GM18507 (cell line): ENCODE measurements at places on chromosomes 3 and 15.

DNA sequence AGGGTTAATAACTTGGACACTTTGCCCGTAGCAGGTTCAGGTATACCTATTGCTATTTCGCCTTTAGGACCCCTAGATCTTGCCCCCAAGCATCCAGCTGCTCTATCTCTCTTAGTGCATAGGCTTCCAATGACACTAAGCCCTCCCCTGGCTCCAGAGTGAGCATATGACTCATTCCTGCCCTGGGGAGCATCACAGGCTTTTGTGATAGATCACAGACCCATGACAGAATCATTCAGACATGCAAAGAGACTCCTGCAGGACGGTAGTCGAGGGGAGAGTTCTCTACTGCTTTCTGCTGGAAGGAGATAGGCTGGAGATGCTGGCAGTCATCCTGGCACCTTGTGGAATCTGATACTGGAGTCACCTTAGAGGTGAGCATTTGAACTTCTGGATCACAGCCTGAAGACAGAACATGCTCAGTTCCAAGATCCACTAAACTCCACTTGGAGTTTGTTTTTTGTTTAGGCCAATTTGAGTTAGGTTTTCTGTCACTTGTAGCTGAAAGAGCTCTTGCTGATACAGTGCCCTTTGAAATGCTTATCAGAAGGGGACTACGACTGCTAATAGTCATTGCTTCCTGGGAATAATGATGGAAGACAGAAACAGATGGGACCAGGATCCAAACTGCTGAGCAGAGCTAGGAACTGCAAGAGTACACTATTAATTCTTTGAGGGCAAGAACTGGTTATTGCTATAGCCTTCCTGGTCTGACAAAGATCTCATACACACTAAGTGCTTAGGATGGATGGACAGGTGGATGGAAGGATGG lies 11.0 kb downstream of the LYSMD2 start:
- DNase-seq, result no peak

DNA sequence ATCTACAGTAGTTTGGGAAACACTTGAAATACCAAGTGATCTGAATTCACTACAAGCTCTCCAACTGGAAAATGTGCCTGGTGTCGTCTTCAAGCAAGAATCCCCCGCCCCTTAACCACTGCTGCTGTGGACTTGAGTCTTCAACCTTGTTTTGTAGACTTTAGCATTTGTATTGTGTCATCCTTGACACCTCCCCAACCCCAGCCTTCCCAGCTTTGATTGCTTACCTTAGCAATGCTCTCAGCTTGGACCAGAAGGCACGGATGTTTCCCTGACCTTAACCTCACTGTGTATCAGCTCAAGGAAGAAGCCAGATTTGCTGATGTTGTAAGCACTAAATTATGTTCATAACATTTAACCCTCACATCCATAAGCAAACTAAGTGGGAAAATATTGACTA lies 146.4 kb downstream of the IGF1R start:
- DNase-seq, result no peak

DNA sequence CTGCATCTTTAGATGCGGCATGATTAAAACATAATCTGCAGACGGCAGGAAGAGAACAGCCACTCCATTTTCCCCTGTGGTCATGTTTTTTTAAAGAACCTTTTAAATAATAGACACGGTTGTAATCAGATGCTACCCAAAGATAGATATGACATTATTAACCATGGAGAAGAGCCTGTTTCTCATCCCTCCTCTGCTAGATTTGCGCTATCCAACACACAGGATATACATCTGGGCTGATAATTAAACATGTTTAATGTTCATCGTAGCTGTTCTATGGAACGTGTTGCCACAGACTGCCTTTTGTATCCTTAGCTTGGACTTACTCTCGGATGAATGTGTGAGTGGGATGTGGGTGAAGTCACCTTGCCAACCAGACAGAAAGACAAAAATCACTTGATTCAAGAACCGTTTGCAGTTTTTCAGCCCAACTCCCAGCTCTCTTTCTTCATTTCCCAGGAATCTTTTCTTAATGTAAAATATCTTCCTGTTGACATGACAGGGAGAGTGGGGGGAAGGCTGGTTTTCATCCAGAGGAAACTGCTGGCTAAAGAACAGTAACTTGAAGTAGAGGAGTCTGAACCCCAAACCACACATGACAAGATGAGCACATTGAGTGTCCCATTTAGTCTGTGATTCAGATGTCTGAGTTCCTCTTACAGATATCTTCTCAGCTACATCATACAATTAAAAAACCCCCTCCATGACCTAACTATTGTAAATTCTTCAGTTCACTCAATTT lies 118.6 kb upstream of the PRICKLE2 start:
- DNase-seq, result no peak

- no peak for DNase-seq
Observed at GRCh38 chr15:63856711-63857460, 23.1 kb upstream of the HERC1 start.

- no peak for DNase-seq
Observed at GRCh38 chr15:38846346-38846745, 281.7 kb upstream of the RASGRP1 start.

DNA sequence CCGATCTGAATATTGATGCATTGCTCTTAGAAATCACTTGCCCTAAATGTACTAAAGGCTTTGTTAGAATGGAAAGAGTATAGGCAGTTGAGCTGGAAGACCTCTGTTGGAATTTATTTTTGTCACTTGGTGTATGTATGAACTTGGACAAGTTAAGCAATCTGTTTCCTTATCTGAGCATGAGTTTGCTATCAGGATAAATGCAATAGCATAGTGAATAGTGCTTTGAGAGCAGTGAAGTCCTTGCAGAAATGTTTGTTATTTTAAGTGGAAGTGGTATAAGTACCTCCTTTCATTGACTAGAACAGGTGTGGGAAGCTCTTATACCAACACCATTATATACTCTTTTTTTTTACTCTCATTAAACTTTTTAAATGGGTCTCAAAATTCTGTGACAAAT lies 146.4 kb upstream of the ONECUT1 start:
- DNase-seq, result no peak

DNA sequence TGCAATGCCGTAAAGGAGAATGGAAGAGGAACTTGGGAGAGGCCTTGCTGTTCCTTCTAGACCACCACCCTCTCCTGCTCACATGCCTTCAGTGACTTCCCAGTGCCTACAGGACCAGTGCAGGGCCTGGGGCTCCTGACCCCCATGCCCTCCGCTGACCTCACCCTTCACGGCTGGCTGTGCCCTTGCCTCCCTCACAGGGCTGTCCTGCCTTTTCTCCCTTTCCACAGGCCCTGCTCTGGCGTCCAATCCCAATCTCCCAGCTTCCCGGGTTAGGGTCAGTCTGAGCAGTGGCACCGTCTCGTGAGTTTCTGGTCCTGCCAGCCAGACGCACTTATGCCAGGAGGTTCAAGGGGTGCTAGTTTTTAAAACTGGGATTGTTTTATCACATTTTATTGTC lies 110.4 kb downstream of the WNT7A start:
- DNase-seq, result no peak

- no peak for DNase-seq
Observed at GRCh38 chr15:41559239-41559782, 299 bp downstream of the TYRO3 start.

DNA sequence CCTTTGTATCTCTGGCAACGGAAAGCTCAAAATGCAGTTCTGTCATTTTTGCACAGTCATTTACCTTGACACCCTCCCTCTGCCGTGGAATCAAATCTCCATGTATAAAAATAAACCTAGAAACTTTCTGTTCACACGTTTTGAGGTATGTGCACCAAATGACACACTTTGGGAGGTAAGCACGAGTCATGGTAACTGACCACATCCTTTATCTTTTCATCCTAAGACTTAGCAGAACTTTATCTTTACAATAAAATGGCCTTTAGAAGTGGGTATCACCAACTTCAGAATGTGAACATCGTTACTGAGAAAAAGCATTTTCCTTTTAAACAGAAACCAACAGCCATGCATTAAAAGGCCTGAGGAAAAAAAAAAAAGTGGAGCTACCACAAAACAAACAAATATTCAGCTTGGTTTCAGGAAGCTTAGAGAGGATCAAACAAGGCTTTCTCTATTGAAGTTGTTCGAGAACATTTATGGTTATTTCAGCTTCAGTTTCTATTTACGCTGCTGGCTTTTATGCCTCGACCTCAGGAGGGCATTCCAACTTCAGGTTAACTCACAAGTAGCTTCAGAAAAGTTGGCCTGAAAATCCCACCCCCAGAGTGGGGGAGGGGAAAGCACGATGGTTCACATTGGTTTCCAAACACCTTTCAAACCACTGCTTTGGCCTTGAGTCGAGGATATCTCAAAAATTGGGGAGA lies 171.1 kb upstream of the ICE2 start:
- DNase-seq, result peak; percentile 38

- peak; percentile 43 for DNase-seq
Observed at GRCh38 chr3:56758539-56758981, 43.2 kb downstream of the ARHGEF3 start.

DNA sequence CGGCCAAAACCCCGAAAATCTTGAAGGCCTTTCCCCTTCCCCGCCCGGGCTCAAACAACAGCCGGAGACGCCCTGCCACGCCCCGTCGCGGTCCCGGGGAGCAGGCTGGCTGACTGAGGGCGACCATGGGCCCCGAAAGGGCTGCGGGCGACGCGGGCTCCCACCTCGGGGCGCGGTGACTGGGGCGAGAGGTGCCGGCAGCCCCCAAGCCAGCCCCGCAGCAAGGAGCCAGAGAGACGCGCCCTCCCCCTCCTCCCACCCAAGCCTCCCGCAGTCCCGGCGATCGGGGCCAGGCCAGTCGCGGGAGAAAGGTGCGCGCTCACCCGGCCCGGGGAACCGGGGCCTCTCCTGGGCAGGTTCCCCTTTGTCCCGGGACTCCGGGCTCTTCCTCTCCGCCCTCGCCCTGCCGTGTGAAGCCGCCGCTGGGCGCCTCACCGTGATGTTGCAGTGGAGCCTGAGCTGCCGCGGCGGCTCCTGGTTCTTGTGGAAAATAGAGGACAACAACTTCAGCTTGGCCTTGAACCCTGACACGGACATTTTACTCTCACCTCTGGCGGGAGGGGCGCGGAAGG lies 30.6 kb upstream of the ZSCAN2 start:
- DNase-seq, result peak; percentile 8

- DNase-seq, result no peak
Observed at GRCh38 chr3:46665763-46666452, 27.6 kb downstream of the ALS2CL start.

DNA sequence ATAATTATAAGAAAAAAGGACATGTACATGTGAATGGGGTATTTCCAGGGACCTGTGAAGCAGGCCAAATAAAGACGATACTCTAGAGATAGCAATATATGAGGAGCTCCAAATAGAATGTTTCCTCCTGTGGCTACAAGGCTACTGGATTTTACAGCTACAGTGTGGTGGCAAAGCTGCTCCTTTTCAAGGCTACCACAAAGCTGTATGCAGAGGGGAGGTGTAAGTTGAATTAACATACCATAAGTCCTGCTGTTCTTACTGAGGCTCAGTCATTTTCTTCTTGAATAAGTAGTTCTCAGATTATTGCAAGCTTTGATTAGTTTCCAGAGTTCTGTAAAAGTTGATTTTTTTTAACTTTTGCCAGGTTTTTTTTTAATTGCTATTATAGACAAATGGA lies 1184.6 kb upstream of the EPHA6 start:
- no peak for DNase-seq

DNA sequence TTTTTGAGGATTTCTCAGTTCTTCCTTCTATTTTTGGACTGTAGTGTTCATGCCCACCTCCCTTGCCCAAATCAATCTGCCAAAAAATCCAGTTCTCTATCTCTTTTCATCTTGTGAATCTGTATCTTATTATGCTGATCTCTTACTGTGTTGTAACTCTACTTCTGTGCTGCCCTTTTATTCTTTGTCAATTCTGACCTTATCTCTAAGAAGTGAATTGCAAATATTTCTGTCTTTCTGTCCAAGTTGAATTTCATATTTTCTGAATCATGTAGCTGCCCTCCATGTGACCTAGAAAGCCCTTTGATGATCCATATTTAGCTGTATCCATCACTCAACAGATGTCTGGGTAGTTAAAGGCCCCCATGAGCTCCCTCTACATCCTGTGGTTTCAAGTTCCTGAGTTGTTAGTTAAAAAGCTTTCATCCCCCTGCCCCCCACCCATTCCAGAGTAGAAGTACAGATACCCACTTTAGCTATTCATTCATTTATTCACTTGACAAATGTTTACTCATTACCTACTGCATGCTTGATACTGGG lies 33.6 kb upstream of the ETV5 start:
- no peak for DNase-seq

- DNase-seq, result no peak
Observed at GRCh38 chr15:78675617-78676360, 34.8 kb upstream of the CHRNB4 start.

DNA sequence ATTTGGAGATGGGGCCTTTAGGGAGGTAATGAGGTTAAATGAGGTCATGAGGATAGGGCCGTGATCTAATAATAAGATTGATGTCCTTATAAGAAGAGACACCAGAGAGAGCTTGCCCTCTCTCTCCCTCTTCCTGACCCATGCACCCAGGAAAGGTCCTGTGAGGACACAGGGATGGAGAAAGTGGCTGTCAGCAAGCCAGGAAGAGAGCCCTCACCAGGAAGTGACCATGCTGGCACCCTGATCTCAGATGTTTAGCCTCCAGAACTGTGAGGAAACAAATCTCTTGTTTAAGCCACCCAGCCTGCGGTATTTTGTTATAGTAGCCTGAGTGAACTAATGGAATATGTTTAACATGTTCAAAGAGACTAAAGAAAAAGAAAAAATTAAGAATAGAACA lies 15.3 kb upstream of the GNB5 start:
- no peak for DNase-seq

DNA sequence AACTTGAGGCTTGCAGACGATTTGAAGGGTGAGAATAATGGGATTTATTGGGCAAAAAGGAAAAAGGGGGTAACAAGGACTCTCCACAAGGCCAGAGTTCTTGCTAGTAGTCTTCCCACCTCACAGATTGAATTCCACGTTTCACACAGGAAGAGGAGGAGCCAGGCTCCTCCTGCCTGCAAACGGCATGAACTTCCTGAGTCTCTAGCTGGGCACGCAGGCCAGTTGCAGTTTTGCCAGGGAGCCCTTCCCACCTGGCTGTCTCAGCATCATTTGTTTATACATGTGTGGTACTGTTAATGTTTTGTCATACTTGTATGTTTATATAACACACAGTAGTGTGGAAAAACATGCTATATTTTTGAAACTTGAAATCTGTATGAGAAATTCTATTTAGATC lies 155.0 kb downstream of the NLGN1 start:
- DNase-seq, result no peak

DNA sequence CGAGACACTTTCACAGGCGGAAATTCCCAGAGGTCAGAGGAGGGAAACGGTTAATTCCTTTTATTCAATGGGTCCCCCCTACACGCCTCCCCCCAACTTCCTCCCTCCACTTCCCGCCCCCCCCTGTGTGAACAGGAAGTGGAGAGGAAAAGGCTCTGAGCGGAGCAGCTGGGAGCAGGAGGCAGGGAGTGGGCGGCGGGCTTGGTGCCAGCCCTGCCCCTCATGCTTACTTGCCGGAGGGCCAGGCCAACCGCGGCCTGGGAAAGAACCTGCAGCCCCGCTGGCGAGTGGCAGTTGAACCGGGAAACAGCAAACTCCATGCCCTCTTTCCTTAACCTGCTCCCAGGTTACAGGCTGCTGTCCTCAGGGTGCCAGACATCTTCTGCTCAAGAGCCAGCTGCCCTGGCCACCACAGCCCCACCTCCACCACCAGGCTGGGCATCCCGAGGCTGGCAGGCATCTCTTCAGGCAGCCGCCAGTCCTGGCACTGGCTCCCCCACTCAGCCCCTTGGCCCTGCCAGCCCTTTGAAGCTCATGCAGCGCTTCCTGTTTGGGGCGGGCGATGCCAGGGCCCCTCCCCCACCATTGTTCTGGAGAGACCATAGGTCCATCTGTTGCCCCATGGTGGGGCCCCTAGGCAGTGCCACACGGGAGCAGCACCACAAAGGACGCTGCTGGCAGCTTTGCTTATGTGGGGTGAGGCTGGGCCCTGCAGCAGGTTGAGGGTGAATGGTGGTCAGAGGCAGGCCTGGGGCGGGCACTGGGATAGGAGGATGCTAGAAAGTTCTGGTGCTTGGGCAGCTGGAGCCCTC lies 12.9 kb downstream of the VPS18 start:
- no peak for DNase-seq
